Epithelial cell of alveolus of lung (primary cell): ENCODE measurements at places on chromosomes 11 and 22. TPM values are rescaled to one million over a fixed set of nuclear protein-coding genes. Genes with fewer than 3 reads are reported as not detected.

Gene CCDC81
- total RNA-seq = 0.08 and 0.52 TPM in 2 replicates

Gene OAF
- total RNA-seq = 65.8 and 106 TPM in 2 replicates

Gene GUCY1A2
- total RNA-seq = 0.40 and 1.2 TPM in 2 replicates

Gene ARHGAP32
- 8.9 and 15.3 TPM in 2 replicates for total RNA-seq

Gene SPI1
- not detected in 2 replicates for total RNA-seq

Gene CHORDC1
- 18.2 and 52.8 TPM in 2 replicates for total RNA-seq

Gene CRYAB
- 3.2 and 9.3 TPM in 2 replicates for total RNA-seq

Gene C11orf16
- total RNA-seq = not detected in 2 replicates
